ENCODE measurements at places on chromosomes 16 and 17.

- no peak for DNase-seq
Measured at GRCh38 chr17:73043686-73044581, 48.6 kb downstream of the SLC39A11 start.

- no peak for DNase-seq
Measured at GRCh38 chr17:74020522-74020921, 183.0 kb upstream of the RPL38 start.

GRCh38 chr17:80365983-80366382 lies 49.0 kb upstream of the ENDOV start:
- DNase-seq: no peak

DNA sequence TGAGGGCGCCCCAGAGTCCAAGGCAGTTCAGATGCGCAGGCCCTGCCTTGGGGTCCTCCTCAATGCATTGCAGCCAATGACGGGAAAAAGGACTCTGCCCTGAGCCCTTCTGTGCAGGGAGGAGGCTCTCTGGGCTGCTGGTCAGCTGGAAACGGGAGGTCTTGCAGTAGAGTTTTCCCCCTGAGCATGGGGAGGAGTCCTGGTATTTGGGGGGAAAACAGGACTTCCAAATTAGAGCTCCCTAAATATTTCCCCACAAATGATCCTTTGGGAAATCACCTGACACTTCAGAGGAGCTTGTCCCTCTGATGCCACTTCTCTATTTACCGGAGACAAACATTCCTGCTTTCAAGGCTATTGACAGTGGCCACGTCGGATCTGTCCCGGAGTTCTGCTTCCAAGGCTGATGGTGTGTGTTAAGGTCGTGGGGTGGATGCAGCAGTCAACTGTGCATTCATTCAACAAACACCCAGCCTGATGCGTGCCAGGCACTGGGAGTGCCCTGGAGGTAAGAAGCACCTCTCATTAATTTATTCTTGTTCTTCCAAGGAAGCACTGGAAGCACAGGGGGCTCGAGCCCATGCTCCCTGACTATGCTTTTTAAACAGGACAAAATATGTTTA lies 73.0 kb upstream of the DNAH17 start:
- no peak for DNase-seq

GRCh38 chr16:63447121-63447520 lies 1410.9 kb upstream of the CDH8 start:
- no peak for DNase-seq

GRCh38 chr17:43587647-43588046 lies 41.5 kb upstream of the ETV4 start:
- no peak for DNase-seq

DNA sequence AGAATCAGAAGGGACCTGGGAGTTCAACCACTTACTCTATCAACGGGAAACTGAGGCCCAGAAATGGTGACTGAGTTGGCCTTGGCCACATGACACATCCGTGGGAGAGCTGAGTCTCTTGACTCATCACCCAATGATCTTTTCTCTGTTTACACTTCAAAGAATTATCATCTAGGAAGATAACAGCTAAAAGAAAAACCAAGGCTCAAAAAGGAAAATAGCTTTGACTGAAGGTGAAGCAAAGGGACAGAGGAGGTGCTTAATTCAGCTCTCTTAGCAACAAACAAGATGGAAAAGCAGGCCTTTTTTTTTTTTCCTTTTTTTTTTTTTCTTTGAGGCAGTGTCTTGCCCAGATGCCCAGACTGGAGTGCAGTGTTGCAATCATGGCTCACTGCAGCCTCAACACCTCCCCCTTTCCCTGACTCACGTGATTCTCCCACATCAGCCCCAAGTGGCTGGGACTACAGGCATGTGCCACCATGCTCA lies 16.7 kb downstream of the ERCC4 start:
- no peak for DNase-seq
